Fibroblast of lung (primary cell): ENCODE measurements at places on chromosomes 2 and 18. TPM values are rescaled to one million over a fixed set of nuclear protein-coding genes. Genes with fewer than 3 reads are reported as not detected.

KLHL29 gene
- 4.2 and 7.1 TPM in 2 replicates for polyA plus RNA-seq

DNA sequence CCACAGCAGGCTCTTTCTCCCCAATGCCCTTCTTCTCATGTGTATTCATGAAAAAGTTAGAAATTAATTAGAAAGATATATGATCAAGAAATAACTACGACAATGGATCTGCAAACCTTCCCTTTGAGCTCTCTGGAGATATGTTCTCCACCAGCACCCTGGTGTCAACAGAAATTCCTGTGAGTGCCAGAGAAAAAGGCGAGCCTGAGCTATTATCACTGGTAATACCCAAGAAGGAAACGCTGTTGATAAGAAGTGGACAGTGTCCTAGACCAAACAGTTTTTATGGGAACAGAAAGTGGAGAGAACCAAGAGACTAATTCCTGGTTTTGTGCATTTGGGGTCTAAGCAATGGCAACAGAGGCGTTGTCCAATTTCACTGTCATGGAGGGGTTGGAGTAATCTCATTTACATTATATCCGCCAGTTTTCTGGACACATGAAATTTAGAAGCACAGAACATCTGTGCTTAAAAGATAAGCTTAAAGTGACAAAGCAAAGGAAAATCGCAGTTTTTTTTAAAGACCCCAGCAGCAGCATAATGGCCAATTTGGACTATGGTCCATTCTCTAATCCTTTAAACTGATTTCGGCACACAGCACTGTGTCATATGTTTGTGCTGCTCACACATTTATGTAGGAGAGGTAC is 47.2 kb upstream of the CDC42EP3 start:
- no peak for DNase-seq

- DNase-seq = no peak
Observed at GRCh38 chr2:20054931-20055330, 3.5 kb upstream of the LAPTM4A start.

AOX1 gene
- polyA plus RNA-seq = 39.4 and 49.9 TPM in 2 replicates

ABCG5 gene
- not detected in 2 replicates for polyA plus RNA-seq

MYO5B gene
- polyA plus RNA-seq = 0.06 and 0.24 TPM in 2 replicates

- no peak for DNase-seq
Observed at GRCh38 chr2:201188449-201188848, 5.5 kb downstream of the CASP10 start.
